Thoracic aorta (tissue), 2 donors: ENCODE measurements at places on chromosomes 16 and 17.

DNA sequence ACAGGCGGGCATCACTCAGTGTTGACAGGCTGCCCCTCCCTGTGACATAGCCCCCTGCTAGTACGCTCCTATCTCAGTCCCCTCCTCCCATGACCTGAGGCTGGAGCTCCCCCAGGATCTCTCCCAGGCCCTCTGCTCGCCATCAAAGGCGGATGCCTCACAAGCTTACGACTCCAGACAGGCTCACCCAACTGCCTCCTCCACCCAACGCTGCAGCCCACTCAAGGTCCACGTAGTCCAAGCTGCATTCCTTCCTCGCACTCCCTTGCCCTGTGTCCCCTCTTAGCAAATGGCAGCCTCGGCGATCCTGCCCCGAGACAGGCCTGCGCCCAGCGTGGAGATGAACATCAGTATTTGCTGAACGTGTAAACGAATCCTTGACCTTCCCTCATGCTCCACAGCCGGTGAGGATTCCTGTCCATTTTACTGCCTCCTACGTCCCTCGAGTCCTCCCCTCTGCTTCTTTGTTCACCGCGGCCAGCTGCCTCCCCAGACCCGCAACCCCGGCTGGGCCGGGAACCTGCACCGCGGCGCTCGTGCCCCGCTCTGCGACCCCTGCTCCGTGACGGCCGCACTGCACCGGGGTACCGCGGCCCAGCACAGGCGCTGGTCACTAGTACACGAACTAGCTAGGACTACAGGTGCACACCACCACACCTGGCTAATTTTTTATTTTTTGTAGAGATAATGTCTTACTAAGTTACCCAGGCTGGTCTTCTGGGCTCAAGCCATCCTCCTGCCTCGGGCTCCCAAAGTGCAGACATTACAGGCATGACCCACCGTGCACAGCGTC lies 838 bp upstream of the TMEM97 start:
- DNase-seq: no peak

DNA sequence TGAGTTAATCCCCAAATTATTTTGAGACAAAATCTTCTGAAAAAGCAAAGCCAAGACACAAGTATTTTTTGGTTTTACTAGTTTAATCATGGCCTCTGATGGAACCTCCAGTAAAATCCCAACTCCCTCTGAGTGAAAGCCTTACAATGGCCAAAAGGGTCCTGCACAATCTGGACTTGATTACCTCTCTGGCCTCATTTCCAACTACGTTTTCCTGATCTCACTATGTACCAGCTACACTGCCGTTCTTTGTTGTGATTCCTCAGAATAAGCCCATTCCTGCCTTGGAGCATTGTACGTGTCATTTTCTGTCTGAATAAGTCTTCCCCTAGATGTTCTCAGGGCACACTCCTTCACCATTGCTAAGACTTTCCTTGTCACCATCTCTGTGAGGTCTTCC lies 37.3 kb downstream of the SPOP start:
- DNase-seq: no peak

GRCh38 chr17:32491371-32492263 lies 4.8 kb downstream of the CDK5R1 start:
- DNase-seq: no peak

GRCh38 chr16:4795181-4795827 lies at the start of gene SMIM22:
TSS of gene SMIM22 (plus strand) at chr16:4795369. CDS start at chr16:4795735, 366 bp downstream.
- no peak for DNase-seq

GRCh38 chr17:36920032-36921005 lies 17.0 kb upstream of the LHX1 start:
- no peak for DNase-seq

- no peak for DNase-seq
These were observed at the start of gene CACNG4 for GRCh38 chr17:66963909-66964771. TSS of gene CACNG4 (plus strand) at chr17:66964707. CDS start at chr17:66964912, 205 bp downstream.

DNA sequence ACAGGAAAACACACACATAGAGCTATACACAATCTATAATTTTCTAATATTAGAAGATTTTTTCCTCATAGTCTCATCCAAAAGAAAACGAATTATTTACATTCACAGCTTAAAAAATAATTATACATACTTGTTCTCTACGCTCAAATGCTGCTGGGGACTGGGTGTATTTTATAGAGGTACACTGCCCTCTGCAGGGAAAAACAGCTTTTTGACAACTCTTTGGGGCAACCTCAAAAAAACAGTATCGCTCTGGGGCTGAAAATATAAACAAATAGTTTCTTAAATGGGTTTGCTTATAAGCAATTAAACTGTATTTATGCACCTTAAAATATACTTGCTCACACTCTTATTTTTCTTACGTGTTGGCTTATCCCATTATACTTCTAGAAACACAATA lies 261.8 kb upstream of the PSMD7 start:
- no peak for DNase-seq

DNA sequence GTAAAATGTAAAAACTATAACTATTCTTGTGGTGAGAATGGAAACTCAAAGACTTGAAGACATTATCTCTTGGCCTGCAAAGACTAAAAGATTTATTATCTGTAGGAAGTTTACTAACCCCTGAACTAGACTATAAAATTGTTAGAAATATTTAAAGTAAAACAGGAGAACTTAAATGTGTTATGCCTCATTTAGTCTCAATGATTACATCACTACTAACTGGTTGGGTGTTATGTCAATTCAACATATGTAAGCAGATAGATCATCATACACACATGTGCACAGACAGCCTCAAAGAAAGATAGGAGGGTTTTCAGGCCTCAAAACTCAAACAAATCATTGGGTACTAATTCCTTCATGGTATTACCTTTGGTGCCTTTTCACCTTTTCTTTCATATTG lies 7.6 kb downstream of the STX8 start:
- no peak for DNase-seq

DNA sequence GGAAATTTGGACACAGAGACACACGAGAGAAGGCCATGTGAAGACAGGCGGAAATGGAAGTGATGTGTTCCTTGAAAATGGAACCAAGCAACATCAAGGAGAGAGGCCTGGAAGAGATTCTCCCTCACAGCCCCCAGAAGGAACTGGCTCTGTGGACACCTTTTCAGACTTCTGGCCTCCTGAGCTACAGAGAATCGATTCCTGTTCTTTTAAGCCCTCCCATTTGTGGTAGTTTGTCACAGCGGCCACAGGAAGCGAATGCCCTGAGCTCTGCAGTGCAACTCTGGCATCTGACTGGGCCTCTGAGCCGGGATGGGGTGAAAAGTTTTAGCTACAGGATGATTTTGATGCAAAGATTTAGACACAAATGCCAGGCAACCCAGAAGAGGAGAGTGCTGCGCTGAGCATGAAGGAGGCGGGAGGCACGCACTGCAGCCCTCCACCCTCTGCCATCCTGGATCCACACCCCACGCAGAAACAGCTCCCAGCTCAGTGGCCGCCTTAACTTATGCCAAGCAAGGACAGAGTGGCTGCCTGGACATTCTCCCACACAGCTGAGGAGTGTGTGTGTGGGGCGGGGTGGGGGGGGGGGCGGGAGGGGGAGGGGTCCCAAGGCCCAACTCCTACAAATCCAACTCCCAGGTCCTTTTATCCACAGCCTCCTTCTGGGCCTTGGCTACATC lies 2.2 kb downstream of the TIMP2 start:
- DNase-seq: no peak

DNA sequence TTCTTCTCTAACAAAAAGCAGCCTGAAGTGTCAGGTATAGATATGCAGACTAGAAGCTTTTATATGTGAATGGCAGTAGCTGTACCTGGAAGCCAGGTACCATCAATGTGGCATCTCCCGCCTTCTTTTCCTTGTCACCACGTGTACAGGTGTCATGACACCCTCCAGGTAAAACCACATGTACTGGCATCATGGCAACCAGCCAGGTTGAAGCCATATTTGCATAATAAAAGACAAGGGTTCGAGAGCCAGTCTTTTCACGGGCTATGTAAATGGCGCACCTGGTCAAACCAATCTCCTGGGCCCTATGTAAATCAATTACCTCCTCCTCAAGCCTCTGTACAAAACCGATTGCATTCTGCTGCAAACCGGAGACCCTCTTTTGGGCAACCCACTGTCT lies 541.3 kb downstream of the CDH11 start:
- DNase-seq: no peak

GRCh38 chr17:81710514-81711308 lies 1.4 kb upstream of the SLC25A10 start:
- no peak for DNase-seq

- no peak for DNase-seq
These were observed 401.0 kb downstream of the SNX29 start for GRCh38 chr16:12377497-12377896.

GRCh38 chr17:74824961-74825627 lies 34.6 kb downstream of the GRIN2C start:
- DNase-seq: no peak

- DNase-seq: no peak
These were observed 249.1 kb downstream of the C16orf95 start for GRCh38 chr16:87067836-87068761.

DNA sequence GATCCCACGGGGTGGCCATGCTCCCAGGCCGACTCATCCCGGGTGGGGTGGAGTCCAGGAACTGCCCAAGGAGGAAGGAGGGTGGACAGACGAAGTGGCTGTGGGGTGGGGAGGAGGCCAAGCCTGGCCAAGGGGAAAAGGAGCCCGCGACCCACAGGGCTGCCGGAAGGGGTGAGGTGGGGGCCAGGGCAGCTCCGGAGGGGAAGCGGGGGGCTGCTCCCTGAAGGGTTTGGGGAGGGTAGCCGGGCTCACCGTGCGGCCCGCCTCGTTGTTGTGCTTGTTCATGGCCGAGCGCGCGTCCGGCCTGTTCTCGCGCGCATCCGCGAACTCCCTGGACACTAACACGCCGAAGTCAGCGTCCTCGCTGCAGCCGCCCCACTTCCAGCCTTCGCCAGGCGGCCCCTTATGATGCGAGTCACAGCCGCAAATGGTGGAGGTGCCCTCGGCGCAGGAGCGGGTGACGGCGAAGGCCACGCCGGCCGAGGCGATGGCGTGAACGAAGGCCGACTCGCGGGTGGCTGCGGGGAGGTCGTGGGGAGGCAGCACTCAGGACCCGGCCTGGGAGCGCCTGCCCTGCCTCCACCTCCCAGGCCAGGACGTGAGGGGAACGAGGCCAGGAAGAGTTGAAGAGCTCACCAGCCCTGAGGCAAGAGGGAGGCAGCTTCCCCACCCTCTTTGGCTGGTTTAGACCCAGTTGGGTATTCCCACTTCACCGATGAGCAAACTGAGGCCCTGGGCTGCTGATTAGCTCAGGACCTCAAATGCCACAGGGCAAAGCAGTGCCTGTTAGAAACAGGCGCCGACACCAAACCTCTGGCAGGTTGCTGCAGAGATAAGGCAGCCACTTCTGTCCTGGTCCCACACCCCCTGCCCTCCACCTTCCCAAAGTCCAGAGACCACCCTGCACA lies 48.7 kb downstream of the WNT3 start:
- DNase-seq: no peak

DNA sequence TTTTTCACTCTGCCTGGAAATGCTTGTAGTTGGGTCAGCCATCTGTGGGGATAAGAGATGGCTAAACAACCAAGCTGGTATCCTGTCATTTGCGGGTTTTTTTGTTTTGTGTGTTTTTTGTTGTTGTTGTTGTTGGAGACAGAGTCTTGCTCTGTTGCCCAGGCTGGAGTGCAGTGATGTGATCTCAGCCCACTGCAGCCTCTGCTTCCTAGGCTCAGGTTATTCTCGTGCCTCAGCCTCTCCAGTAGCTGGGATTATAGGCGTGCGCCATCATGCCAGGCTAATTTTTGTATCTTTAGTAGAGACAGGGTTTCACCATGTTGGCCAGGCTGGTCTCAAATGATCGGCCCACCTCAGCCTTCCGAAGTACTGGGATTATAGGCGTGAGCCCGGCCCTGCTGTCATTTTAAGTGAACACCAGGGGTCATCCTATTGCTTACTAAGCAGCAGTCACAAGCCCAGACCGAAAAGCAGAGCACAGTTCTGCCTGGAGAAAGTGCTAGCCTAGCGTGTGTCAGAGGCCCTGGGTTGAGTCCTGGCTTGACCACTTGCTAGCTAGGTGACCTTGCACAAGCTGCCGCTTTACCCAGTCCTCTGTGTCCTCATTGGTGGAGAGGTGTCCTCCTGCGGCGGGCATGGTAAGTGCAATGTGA lies 4.6 kb downstream of the SMCR8 start:
- DNase-seq: no peak

GRCh38 chr17:28532050-28532960 lies 20.1 kb downstream of the UNC119 start:
- DNase-seq: no peak

DNA sequence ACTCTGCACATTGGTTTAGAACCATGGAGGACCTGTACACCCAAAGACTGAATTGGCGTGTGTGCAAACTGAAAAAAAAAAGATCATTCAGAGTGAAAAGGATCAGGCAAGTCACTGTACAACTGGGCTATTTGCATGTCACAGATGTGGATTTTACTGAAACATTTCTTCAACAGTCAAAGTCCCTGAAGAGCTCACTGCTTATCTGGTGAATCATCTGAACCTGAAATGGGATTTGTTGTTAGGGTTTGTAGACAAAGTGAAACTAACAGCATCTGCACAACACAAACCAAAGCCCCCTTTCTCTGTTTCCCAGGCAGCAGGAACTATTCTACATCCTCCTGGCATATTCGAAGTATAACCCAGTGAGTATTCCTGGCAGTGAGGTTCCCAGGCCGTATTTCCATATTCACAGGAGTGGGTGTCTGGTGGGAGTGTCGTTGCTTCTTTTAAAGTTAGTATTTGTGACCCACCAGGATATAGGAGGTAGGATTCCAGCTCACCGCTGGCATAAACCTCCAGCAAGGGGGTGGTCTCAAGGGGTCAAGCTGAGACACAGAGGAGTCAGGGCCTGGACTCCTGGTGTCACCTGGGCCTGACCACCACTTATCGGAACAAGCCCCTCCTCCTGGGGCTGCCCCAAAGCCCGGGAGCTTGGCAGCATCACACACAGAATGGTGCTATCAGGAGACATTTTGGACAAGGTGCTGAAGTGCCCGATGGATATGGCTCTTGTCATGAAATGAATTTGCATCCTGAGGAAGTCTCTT lies 80.9 kb downstream of the GOSR1 start:
- no peak for DNase-seq

DNA sequence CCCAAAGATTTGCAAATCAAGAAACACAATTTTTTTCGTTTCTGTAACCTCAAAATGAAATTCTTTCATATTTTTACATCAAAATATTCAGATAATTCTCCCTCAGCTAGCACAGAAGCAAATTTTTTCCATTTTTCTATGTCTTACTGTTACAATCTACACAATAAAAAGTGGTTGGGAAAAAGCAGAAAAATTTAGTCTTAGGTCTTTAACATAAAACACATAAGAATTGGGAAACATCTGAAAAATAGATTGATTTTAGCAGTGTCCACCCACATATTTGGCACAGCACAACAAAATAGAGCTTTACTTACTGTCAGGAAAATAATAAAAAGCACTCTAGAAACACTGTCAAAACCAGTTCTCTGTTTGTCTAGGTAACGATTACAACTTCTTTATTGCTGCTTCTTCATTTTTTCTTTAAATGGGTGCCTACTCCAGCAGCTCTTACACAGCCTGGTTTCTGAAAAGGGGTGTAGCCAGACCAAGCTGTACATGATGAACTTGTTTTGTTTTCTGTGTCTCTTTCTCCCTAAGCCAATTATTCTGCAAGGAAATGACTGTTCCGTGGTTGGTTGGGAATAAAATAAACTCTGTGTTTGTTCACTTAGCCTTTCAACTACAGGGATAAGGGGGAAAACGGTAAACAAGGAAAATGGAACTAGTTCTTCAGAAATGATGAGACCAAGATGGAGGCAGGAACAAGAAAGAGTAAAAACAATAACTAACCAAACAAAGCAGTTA lies at the start of gene ABCA6:
Gene ABCA6, minus strand, starts transcription at position 465 of the 744 bp plus-strand sequence. CDS start 1,192 bp downstream, outside the sequence.
- no peak for DNase-seq
